ENCODE measurements at places on chromosomes 2 and 18. TPM values are rescaled to one million over a fixed set of nuclear protein-coding genes. Genes with fewer than 3 reads are reported as not detected.

The MC5R gene
- not detected for total RNA-seq

The TBR1 gene
- total RNA-seq, result not detected

The UGT1A8 gene
- total RNA-seq, result not detected

The RSAD2 gene
- total RNA-seq, result 1.7 TPM

The TCF7L1 gene
- total RNA-seq, result 0.83 TPM

The EFR3B gene
- 0.51 TPM for total RNA-seq

The C2orf80 gene
- total RNA-seq, result not detected

The SNTG2 gene
- not detected for total RNA-seq

The TMEM37 gene
- total RNA-seq, result 2.6 TPM

The FOXI3 gene
- total RNA-seq, result not detected

The LIMS3 gene
- not detected for total RNA-seq

The ASB1 gene
- 18.2 TPM for total RNA-seq

The ALPI gene
- total RNA-seq, result not detected

The CXCR1 gene
- total RNA-seq, result not detected

The RAD51AP2 gene
- under 0.01 TPM for total RNA-seq

The DCDC2C gene
- total RNA-seq, result not detected

The CCDC68 gene
- total RNA-seq, result 8.3 TPM

The FSHR gene
- total RNA-seq, result not detected
